ENCODE measurements at places on chromosomes 2 and 18.

GRCh38 chr2:19369341-19369955, 11.0 kb upstream of the OSR1 start:
- no peak for DNase-seq

DNA sequence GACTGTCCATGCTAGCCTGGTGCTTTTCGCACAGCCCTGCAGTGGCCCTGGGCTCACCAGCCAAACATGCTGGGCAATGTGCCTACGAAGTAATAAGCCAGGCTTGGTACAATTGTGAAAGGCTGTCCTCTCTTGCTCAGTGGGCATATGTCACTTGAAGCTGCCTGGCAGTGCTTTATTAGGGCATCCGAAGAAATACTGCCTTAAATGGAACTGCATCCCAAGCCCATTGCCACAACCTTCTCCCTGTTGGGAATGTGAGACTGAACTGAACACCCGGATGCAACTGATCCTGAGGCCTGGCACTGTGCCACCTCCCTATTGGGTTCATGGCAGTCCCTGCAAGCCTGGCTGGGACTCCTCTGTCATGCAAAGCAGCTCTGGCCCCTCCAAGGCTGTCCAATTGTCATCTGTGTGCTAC, 15.9 kb downstream of the CAPG start:
- no peak for DNase-seq

DNA sequence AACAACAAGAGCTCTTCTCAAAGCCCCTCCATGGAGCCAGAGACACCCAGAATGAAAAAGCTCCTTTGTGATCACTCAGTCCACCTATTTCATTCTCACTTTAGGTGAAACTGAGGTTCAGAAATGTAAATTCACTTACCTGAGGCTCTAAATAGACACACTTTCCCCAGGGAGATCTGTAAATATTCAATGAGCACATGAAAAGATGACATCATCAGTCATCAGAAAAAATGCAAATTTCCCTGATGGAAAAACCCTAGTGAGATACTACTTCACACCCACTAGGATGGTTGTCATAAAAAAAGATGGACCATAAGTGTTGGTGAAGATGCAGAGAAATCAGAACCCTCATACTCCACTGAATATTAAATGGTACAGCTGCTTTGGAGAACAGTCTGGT, 339.2 kb downstream of the EN1 start:
- DNase-seq, result no peak

DNA sequence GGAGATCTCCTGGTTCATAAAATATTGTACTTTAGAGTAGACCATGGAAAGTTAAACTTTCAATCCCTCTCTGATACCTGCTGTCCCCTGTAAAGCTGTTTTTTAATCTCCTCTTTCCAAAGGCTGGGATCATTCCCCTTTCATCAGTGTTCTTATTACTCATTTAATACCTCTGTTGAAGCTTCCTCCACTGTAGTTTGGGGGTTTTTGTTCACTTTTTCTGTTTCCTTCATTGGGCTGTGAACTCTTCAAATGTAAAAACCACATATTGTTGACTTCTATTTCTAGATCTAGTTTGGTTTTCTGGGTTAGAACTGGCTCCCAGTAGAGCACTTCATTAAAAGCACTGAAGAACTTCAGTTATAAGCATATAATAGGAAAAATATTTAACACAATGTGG, 598.1 kb downstream of the RNF144A start:
- no peak for DNase-seq

DNA sequence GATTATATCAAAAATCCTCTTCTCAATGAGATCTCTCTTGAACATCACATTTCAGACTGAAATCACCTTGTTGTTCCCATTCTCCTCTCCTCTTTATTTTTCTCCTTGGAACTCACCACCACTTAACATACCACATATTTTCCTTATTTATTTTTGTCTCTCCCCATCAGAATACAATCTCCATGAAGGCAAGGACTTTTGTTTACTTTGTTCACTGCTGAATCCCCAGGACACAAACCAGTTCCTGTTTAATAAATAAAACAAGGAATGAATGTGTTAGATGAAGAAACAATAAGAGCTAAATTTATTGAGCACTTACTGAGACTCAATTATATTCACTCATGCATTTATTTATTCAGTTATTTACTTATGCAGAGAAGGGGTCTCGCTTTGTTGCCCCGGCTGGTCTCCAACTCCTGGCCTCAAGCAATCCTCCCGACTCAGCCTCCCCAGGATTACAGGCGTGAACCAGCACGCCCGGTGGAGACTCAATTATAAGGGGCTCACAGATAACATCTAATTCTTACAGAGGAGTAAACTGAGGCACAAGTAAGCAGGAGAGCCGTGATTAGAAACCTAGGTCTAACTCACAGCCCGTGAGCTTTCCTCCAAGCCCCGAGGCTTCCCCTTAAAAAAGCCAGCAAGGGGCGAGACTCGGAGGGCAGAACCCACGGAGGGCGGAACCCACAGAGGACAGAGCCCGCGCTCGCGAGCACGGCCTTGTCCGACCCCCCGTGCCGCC, 616 bp upstream of the TAF1B start:
- no peak for DNase-seq

GRCh38 chr2:73003027-73003426, 68.5 kb downstream of the SFXN5 start:
- DNase-seq, result no peak

- DNase-seq, result no peak
These were observed 42.0 kb downstream of the ANKRD12 start for GRCh38 chr18:9178557-9178956.

DNA sequence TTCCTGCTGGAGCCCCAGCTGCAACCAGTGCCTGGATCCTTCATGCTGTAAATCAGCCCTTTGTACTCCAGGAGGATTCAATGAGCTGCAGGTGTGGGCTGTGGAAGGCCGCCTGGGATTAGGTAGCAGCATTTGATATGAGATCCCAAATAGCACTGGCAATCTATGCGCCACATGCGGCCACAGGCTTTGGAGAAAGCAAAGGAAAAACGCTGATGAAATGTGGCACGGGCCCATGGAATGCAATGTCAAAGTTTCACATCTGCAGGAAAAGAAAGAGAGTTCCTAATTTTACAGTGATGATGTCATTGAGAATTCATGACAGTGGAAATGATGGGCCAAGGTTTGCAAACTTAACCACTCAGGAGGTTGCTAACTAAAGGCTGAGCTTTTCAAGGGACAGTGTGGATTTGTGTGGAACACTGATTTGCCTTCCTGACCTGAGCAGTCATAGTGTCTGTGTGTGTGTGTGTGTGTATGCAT, 216.4 kb upstream of the OSR1 start:
- DNase-seq, result no peak

All from HEK293T (cell line).